ENCODE measurements at places on chromosomes 4 and X.
A peak's percentile ranks its signal among the peaks of the same experiment; 100 is the strongest.

- peak; percentile 69 for DNase-seq
Observed at GRCh38 chr4:121696170-121696580, 605 bp downstream of the ANXA5 start.

DNA sequence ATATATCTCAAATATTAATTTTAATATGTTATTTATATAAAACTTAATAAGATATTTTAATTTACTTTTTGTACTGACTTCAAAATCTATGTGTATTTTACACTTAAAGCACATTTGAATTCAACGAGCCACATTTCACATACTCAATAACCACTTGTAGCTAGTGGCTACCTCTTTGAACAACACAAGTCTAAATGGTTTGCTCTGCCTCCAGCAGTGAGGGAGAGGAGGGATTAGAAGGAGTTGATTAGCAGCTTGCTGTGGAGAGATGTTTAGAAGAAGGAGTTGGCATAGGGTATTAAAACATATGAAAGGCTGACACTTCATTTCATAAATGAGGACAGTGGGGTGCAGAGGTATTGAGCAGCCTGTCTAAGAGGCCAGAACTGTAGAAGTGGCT, 124.0 kb downstream of the ARHGAP24 start:
- no peak for DNase-seq

- no peak for DNase-seq
Observed at GRCh38 chr4:18840481-18840880, 818.9 kb upstream of the LCORL start.

DNA sequence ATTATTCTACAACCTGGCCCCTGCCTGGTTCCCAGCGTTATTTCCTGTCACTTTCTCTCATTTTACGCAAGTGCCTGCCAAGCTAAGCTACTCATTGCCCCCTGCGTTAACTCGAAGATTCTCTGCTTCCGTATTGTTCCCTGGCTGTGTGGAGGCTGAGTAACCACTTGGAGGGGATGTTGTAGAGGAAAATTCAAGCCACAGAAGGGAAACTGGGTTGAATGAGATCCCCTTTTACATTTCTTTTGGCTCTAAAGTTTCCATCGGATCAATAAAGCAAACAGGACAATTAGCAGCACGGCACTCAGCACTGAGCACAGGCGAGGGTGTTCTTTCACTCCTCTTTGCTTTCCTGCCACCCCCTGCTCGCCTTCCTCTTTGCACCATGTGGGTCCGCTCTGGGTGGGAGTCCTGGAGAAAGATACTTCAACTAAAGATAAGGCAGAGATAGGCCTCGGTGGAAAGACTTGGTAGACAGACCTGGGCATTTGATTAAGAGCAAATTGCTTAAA, 4.2 kb upstream of the TMSB4X start:
- DNase-seq: peak; percentile 68

- DNase-seq: peak; percentile 28
Observed at GRCh38 chr4:40669504-40669903, 39.8 kb upstream of the RBM47 start.

DNA sequence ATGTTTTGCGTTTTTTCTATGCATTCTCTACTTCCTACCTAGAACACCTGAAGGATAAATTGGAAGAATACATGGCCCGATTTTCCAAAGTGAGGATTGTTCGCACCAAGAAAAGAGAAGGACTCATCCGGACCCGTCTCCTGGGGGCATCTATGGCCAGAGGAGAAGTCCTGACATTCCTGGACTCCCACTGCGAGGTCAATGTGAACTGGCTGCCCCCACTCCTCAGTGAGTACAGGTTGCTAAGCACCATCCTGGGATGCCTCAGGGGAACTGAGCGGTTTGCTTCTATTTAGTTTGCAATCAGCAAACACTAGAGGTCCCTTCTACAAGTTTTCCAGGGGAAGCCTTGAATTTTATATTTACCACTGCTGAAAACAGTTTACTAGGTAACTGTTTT, 359.3 kb upstream of the GALNT7 start:
- no peak for DNase-seq

GRCh38 chrX:96564595-96564994, 120.0 kb upstream of the DIAPH2 start:
- no peak for DNase-seq

- no peak for DNase-seq
Observed at GRCh38 chr4:80787306-80787705, 243.2 kb upstream of the BMP3 start.

GRCh38 chr4:138897811-138898226, 117.8 kb upstream of the NOCT start:
- no peak for DNase-seq

- DNase-seq: no peak
Observed at GRCh38 chrX:11567528-11568220, 98.0 kb downstream of the ARHGAP6 start.
